ENCODE measurements at places on chromosomes 16 and 17.

- DNase-seq, result peak; percentile 71
These were observed at the start of gene CCDC40 for GRCh38 chr17:80035937-80036714. Gene CCDC40, plus strand, starts transcription at chr17:80036642. Its CDS starts 21 bp downstream, at chr17:80036663.

- no peak for DNase-seq
These were observed 775.4 kb downstream of the KCNJ18 start for GRCh38 chr17:22467720-22468119.

- no peak for DNase-seq
These were observed 30.2 kb downstream of the PLD6 start for GRCh38 chr17:17175917-17176316.

- DNase-seq, result no peak
These were observed 17.9 kb downstream of the SLC39A11 start for GRCh38 chr17:73074566-73074965.

DNA sequence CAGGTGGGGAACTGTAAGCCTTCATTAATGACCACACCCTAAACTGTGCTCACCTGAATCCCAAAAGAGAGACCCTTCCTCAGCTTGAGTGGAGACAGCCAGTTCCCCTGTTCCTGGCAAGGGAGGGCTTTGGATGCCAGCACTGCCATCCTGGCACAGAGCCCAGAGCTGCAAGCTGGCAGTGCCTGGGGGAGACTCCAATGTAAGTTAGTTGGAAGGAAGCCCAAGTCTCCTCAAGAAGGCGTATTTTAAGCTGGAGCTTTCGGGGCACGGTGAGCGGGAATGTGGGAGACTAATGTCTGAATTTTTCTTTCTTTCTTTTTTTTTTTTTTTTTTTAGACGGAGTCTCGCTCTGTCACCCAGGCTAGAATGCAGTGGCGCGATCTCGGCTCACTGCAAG, 4.7 kb downstream of the CDC42EP4 start:
- DNase-seq, result peak; percentile 27

DNA sequence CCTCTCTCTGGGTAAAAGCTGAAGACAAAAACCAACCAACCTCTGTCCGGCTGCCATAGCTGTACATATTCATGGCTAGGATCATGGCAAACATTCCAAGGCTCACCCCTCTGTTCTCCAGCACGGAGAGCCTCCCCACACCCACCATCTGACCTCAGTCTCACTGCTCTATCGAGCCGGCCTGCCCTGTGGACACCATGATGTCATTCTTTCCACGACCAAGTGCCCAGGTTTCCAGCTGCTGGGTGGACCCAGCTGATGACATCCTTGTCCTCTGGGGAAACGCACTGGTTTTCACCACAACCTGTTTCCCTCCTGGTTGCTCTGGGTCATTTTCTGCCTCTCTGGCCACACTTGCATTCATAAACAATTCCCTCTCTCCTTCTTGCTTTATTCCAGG, 67.7 kb downstream of the NDEL1 start:
- no peak for DNase-seq

Data from NCI-H1105 (cell line).